Retinal pigment epithelial cell (primary cell): ENCODE measurements at places on chromosomes 7 and 10.

DNA sequence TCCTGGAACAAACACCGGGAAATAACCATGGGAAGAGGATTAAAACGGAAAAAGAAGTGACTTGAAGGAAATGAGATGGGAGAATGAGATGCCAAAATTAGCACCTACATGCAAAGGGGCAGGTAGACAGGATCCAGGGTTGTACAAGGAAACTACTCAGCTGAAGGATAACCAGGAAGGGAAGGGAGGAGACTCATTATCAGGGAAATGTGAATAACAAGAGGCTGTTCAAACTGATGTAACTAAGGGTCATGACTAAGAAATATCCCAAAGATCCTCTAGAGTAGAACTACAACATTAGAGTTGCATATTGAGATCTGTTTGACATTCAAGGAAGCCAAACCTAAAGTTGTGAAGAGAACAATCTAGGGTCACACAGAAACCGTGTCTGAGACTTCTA, 166.2 kb upstream of the SP8 start:
- no peak for DNase-seq

GRCh38 chr7:151984612-151985011, 28.4 kb downstream of the GALNTL5 start:
- no peak for DNase-seq

DNA sequence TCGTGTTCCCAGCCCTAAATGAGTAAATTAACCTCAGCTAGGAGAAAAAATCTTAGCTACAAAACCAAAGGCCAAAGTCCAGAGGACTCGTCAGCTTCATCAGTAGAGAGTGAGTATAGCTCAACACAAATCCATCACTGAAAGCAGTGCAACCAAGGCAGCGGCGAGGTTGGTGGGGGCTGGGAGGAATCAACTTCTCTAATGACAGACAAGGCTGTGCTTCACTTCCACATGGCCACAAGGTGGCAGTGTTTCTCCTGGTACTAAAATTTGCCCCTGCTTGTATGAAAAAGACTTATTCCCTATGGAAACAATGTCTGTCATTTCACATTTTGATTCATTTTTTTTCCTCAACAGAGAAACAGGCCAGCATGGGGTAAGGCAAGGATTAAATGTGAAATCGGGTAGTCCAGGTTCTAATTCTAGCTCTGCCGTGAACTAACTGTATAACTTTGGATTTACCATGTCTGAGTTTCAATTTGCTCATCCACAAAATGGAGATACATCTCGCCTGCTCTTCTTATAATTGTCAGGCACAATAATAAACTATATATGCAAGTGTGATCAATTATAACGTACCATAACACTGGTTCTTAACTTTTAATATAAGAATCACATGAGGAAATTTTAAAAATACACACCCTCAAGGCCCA, 39.3 kb downstream of the FAS start:
- DNase-seq = peak; percentile 42

DNA sequence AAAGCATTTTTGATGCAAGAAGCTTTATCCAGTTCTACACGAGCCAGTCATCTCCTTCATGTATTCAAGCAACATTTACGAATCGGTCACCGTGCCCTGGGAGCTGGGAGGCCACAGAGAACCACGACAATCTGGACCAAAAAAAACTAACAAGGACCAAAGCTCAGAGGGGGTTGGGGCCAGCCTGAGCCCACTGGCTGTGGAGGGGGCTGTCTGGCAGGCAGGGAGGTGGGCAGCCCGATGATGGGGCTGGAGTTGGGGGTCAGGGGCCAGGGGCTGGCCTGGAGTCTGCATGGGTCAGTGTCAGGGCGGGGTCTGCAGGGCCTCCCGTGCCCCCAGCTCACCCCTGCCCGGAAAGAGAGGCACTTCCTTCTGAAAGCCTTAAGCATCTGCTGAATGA, 12.5 kb upstream of the GRIFIN start:
- no peak for DNase-seq

GRCh38 chr10:52993109-52993508, 220.5 kb upstream of the MBL2 start:
- no peak for DNase-seq

DNA sequence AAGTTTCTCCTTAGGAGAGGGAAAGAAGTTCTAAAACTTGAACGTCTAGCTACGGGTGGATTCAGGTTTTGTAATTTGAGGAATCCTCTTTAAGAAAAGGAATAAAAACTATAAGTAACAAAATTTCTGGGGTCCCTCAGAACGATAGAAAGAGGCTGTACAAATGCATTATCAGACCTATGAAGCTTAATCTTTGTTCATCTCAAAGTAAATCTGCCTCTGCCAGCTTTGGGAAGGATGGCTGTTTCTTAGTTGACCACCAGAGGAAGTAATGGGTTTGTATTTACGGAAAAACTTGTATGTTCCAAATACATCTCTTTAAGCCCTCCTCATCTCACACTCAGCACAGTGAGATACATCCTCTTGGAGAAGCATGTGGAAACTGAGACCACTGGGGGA, 864 bp downstream of the PSTK start:
- DNase-seq = no peak

DNA sequence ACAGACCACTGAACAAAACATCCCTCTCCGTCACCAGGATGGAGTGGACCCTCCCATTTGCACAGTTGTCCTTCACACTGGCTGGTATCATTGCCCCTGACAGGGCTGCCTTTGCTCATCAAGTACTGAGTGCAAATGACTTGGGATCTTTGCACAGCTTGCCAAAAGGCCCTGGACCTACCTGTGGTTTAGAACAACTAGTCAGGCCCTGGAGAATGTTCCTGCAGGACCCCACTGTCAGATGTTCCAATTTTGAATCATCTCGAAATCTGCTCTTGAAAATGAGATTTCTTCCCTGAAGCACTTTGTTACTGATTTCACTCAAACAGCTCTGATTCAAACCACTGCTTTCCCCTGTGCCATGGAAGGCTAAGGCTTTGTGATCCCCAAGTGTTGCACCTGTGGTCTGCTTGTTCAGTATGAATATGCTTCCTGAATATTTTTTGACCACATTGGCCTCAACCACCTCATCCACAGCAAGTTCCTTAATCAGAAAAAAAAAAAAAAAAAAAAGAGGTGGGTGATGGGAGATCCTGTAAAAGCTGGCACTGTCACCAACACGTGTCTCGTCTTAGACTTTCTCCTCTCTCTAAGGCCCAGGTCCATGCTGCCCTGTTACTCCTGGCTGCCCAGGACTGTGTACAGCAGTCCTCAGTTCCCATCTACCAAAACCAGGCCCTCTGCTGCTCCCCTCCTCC, 2.7 kb upstream of the AOAH start:
- no peak for DNase-seq

GRCh38 chr7:30965372-30965771, 1.6 kb downstream of the GHRHR start:
- no peak for DNase-seq

DNA sequence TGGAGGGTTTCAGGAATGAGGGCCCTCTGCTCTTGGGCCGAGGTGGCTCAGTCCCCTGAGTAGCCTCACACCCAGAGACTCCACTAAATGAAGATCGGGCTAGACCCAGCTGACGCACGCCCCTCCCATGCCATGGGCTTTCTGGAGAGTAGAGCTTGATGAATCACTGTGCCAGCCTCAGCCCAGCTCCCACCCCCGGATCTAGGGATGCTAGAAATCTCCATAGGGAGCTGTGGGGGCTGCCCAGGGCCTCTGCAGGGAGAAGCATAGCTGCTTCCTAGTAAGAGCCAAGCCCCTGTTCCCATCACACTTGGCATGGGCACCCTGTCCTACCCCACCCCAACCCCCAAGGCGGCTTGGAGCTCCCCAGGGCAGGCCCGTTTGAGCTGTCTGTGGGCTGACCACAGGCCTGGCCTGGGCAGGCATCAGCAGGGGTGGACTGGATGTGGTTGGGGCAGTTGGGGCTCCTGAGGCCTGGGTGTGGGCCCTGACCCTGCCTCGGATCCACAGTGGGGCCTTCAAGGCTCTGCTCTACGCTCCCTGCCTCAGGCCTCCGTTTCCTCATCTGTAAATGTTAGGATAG, 121.2 kb downstream of the ZMIZ1 start:
- DNase-seq = peak; percentile 52

GRCh38 chr7:55325371-55325792, 39.8 kb upstream of the LANCL2 start:
- DNase-seq = peak; percentile 77

- peak; percentile 27 for DNase-seq
These were observed 70.6 kb downstream of the CNNM2 start for GRCh38 chr10:102988404-102989314.

DNA sequence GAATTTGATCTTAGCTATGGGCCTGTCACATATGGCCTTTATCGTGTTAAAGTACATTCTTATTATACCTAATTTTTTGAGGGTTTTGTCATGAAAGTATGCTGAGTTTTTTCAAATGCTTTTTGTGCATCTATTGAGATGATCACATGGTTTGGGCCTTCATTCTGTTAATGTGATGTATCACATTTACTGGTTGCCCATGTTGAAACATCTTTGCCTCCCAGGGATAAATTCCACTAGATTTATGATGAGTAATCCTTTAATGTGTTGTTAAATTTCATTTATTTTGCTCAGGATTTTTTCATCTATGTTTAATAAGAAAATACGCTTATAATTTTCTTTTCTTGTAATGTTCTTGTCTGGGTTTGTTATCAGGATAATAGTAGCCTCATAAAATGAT, 442.0 kb downstream of the MDFIC start:
- DNase-seq = no peak

GRCh38 chr10:97327348-97328294, 6.9 kb downstream of the FRAT2 start:
- no peak for DNase-seq

DNA sequence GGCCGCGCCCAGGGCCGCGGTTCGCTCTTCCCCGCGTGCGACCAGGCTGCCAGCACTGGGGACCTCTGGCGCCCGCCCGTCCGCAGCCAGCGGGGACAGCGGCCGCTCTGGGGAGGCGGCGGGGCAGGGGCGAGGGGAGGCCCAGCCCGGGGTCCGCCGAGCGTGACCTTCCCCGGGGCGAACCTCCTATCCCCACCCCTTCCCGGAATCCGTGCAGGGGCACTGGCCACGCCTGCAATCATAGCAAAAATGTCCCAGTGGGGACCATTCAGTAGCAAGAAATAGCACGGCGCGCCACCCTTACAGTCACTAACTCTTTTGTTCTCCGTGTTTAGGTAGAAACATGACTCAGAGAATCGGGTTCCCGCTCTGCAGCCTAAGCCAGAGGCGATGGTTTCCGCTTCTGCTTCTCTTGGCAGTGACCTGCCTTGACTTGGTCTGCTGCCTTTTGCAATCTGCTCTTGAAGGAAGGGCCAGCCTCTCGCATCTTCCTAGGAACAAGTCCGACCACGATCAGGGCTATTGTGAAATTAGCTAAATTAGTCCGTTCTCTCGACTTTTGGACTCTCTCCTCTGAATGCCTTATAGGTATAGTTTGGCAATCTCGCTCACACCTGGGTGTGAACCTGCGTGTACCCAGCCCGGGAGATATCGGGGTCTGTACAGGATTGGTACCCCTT, 79.3 kb upstream of the ACBD5 start:
- DNase-seq = peak; percentile 19
